Activated T-helper 1 cell treated with anti-CD3 and anti-CD28 coated beads, Interleukin-12 subunit alpha, Interleukin-12 subunit beta, Interleukin-2, Interleukin-4 antibody, amounts not matched to agents 30 ng/mL and 10 ng/mL and 1 ng/mL, durations not matched to agents 14 hours and 24 hours and 36 hours (primary cell): ENCODE measurements at places on chromosomes 7 and 10. TPM values are rescaled to one million over a fixed set of nuclear protein-coding genes. Genes with fewer than 3 reads are reported as not detected.

Gene TMEM140
- 2.9 and 4.5 TPM in 2 replicates for total RNA-seq

- peaks cover 13% of the 10 kb centered on the region for H3K4me1 ChIP-seq
- no peaks in the 10 kb centered on the region for H3K27me3 ChIP-seq
- DNase-seq, result no peak
- H3K36me3 ChIP-seq, result peaks cover 3% of the 10 kb centered on the region
- H3K4me3 ChIP-seq, result no peak overlapping the region
These were observed 25.2 kb upstream of the TTYH3 start for GRCh38 chr7:2606539-2606936.

Gene CTTNBP2
- not detected in 2 replicates for total RNA-seq

GRCh38 chr10:20990604-20991003 is 93.5 kb upstream of the NEBL start:
- no peak overlapping the region for H3K27ac ChIP-seq
- H3K4me3 ChIP-seq, result no peak overlapping the region
- H3K4me1 ChIP-seq, result no peaks in the 10 kb centered on the region
- no peak for DNase-seq
- H3K36me3 ChIP-seq, result no peaks in the 10 kb centered on the region

- H3K36me3 ChIP-seq, result peaks cover 21% of the 10 kb centered on the region
- no peaks in the 10 kb centered on the region for H3K27me3 ChIP-seq
- DNase-seq, result no peak
- H3K4me3 ChIP-seq, result no peak overlapping the region
These were observed 154.3 kb downstream of the PHF14 start for GRCh38 chr7:11127988-11128387.

Gene CRPPA
- 0.91 and 1.1 TPM in 2 replicates for total RNA-seq

DNA sequence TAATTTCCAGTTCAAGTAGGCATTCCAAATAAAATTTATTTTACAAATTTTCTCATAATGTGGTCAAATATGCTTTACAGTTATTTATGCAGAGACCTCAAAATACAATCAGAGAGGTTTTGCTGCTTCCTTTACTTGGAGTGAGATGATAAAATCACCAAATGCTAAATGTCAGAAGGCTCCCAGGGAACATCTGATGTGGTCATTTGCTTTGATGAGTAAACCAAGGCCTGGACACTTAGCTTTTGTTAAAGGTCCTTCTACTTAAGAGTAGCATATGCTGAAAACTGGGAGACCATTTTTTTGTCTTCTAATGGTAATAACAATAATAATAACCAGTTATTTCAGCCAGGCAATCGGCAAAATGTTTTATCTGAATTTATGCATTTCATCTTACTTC is 60.6 kb upstream of the AKR1E2 start:
- H3K27ac ChIP-seq, result no peak overlapping the region
- H3K4me3 ChIP-seq, result no peak overlapping the region
- no peaks in the 10 kb centered on the region for H3K4me1 ChIP-seq
- peaks cover 11% of the 10 kb centered on the region for H3K27me3 ChIP-seq

- DNase-seq, result no peak
- no peak overlapping the region for H3K4me3 ChIP-seq
- H3K27me3 ChIP-seq, result peaks cover 11% of the 10 kb centered on the region
- peaks cover 1% of the 10 kb centered on the region for H3K36me3 ChIP-seq
- peaks cover 22% of the 10 kb centered on the region for H3K4me1 ChIP-seq
- no peak overlapping the region for H3K27ac ChIP-seq
These were observed 115.5 kb downstream of the EGFR start for GRCh38 chr7:55134359-55134725.

Gene TAS2R41
- total RNA-seq, result not detected in 2 replicates

DNA sequence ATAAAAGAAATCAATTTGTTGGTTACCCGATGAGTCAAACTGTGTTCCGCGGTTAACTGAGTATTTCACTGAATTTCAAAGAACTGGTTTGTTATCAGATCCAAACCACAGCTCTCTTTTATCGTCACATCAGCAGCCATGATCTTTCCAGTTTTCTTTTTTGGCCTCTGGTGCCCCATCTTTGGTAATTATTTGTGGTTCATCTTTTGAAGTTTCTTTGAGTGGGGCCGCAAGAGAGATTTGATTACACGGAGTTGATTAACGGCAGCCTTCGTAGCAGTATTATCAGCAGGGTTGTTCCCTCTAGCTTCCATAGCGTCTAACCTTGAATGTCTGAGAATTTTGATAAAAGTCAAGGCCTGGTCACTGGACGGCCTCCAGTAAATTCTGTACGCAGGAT is 154.9 kb upstream of the TNRC18 start:
- no peaks in the 10 kb centered on the region for H3K36me3 ChIP-seq
- H3K4me3 ChIP-seq, result no peak overlapping the region
- no peaks in the 10 kb centered on the region for H3K4me1 ChIP-seq
- H3K27me3 ChIP-seq, result peaks cover 33% of the 10 kb centered on the region
- DNase-seq, result no peak

DNA sequence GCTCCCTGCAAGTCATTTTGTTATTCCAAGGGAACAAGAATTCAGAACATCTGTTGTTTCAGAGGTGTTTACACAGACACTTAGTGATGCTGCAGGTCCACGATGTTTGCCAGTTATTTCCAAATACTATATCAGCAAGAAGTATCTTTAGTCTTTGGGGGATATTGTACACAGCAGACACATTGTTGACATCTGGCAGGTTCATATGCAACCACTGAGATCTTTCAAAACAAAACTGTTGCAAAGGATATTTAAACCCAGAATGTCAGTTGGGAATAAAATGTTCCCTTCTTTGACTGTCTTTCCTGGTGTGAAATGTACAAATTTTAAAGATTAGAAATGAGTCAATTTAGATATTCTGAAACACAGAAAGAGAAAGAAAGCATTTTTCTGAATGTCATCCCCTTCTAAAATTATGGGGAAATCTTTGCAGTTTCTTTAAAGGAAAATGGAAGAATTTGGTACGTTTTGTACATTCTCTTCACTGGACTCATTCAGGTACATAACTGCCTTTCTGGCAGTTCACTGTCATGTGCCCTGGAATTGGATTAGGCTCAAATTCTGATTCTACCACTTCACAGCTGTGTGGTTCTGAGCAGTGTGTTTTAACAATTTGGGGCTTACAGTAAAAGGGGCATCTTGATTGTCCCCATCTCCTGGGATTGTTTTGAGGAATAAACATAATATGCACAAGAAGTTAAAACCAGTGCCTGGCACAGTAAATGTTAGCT is 40.3 kb upstream of the CELF2 start:
- H3K4me1 ChIP-seq, result peaks cover 4% of the 10 kb centered on the region
- no peak for DNase-seq
- H3K27ac ChIP-seq, result no peak overlapping the region
- H3K4me3 ChIP-seq, result no peak overlapping the region
- peaks cover 29% of the 10 kb centered on the region for H3K27me3 ChIP-seq

GRCh38 chr7:30965883-30966282 is 2.1 kb downstream of the GHRHR start:
- no peaks in the 10 kb centered on the region for H3K4me1 ChIP-seq
- no peak for DNase-seq
- H3K36me3 ChIP-seq, result no peaks in the 10 kb centered on the region
- H3K27ac ChIP-seq, result no peak overlapping the region

Gene SYT15
- total RNA-seq, result 0.96 and 1.5 TPM in 2 replicates

- peaks cover 16% of the 10 kb centered on the region for H3K4me1 ChIP-seq
- no peak overlapping the region for H3K4me3 ChIP-seq
- H3K27ac ChIP-seq, result no peak overlapping the region
- peaks cover 16% of the 10 kb centered on the region for H3K27me3 ChIP-seq
These were observed 27.9 kb upstream of the AOAH start for GRCh38 chr7:36752026-36752711.

- no peak for DNase-seq
- H3K27ac ChIP-seq, result no peak overlapping the region
- no peak overlapping the region for H3K4me3 ChIP-seq
- no peaks in the 10 kb centered on the region for H3K27me3 ChIP-seq
- no peaks in the 10 kb centered on the region for H3K36me3 ChIP-seq
- H3K4me1 ChIP-seq, result no peaks in the 10 kb centered on the region
These were observed 23.9 kb upstream of the ZNF716 start for GRCh38 chr7:57425969-57426628.

Gene PRLHR
- total RNA-seq, result not detected in 2 replicates

GRCh38 chr10:112313911-112314310 is 30.7 kb downstream of the TECTB start:
- peaks cover 18% of the 10 kb centered on the region for H3K27me3 ChIP-seq
- H3K4me1 ChIP-seq, result peaks cover 4% of the 10 kb centered on the region
- H3K27ac ChIP-seq, result no peak overlapping the region

Gene PDZD7
- total RNA-seq, result 0.47 and 0.54 TPM in 2 replicates

- H3K36me3 ChIP-seq, result no peaks in the 10 kb centered on the region
- peaks cover 15% of the 10 kb centered on the region for H3K27me3 ChIP-seq
- H3K4me1 ChIP-seq, result peaks cover 19% of the 10 kb centered on the region
- H3K4me3 ChIP-seq, result no peak overlapping the region
These were observed 125.2 kb downstream of the DOCK4 start for GRCh38 chr7:112080978-112081377.

Gene NYAP1
- total RNA-seq, result 0.23 and 0.37 TPM in 2 replicates

Gene EPDR1
- 0.34 TPM in 1 of 2 replicates, not detected in the other for total RNA-seq

DNA sequence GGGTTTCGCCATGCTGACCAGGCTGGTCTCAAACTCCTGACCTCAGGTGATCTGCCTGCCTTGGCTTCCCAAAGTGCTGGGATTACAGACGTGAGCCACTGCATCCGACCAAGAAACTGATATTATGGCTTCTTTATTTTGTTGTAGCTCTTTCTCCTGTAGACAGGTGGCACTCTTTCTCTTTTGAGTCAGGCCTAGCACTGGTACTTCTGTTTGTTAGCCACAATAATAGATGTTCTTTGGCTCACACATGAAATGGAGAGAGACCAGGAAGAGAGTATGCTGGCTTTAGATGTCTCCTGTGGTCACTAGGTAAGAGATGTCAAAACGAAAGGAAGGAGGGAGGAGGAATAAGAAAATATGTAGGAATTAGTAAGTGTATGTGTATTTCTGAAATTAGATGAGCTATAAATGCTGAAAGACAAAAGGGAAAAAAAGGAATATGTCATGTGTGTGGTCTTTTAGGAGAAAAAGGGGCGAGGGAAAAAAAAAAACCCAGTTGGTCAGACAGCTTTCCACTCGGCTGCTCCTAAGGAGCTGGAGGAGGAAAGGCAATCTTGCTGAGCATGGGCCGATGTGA is 78.7 kb downstream of the CLEC2L start:
- no peak overlapping the region for H3K4me3 ChIP-seq
- H3K27ac ChIP-seq, result no peak overlapping the region
- no peak for DNase-seq
- peaks cover 19% of the 10 kb centered on the region for H3K36me3 ChIP-seq
- H3K4me1 ChIP-seq, result no peaks in the 10 kb centered on the region

DNA sequence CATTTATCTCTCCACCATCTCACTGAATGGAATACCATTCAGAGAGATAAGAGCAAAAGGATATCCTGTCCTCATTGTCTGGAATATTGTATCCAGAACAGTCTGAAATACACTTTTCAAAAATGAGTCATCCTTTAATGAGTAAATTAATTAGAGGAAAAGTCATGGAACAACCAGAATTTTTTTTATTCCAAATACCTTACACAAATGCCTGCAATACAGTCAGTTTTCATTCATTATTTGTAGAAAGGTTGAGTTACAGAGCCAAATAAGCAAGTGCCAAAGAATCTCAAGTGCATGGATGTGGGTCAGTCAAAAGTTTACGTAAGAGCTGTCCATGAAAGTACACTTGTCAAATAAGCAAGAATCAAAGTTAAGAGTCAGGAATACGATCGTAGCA is 482.6 kb downstream of the IPMK start:
- no peaks in the 10 kb centered on the region for H3K36me3 ChIP-seq
- no peaks in the 10 kb centered on the region for H3K4me1 ChIP-seq
- no peak overlapping the region for H3K27ac ChIP-seq
- no peaks in the 10 kb centered on the region for H3K27me3 ChIP-seq

DNA sequence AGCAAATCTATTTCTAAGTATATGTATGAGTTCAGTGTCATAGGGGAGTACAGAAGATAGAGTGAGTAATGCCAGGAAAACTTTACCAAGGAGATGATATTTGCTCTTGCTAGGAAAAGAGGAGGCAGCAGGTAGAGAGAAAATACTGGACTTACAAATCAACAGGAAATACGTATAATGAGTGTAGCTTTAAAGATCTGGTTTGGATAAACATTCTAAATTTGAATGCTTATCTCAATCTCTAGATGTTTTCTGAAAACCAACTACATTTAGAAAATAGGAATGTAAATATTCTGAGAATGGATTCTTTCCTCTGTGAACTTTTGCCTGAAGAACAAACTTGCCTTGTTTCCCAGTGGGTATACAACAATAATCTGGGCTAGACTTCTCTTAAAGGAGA is 46.9 kb upstream of the GNAI1 start:
- DNase-seq, result no peak
- H3K27ac ChIP-seq, result no peak overlapping the region
- H3K4me1 ChIP-seq, result no peaks in the 10 kb centered on the region

DNA sequence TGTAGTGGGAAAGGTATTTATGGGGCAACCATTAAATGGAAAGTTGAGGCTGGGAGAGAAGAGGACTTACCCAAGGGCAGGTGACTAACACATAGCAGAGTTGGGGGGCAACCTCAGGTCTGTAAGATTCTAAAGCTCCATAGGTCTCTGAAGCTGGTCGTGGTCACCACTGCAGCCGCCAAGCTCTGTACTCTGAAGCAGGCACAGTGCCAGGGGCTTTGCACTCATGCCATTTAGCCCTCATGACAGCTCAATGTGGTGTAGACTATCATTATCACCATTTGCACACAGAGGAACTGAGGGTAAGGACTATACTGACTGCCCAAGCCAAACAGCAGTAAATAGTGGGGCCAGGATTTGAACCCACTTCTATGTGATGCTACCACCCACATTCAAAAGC is 32.5 kb upstream of the TMEM273 start:
- no peaks in the 10 kb centered on the region for H3K36me3 ChIP-seq
- H3K27ac ChIP-seq, result no peak overlapping the region

- no peaks in the 10 kb centered on the region for H3K4me1 ChIP-seq
- H3K4me3 ChIP-seq, result no peak overlapping the region
- H3K36me3 ChIP-seq, result no peaks in the 10 kb centered on the region
- H3K27ac ChIP-seq, result no peak overlapping the region
- no peak for DNase-seq
- peaks cover 38% of the 10 kb centered on the region for H3K27me3 ChIP-seq
These were observed 7.2 kb upstream of the GRID1 start for GRCh38 chr10:86373828-86374227.

GRCh38 chr7:140998715-140999114 is 16.0 kb downstream of the MRPS33 start:
- no peak for DNase-seq
- no peaks in the 10 kb centered on the region for H3K36me3 ChIP-seq
- no peaks in the 10 kb centered on the region for H3K4me1 ChIP-seq
- H3K27me3 ChIP-seq, result peaks cover 18% of the 10 kb centered on the region

Gene ANKRD30A
- not detected in 2 replicates for total RNA-seq

Gene GSTO2
- total RNA-seq, result 1.1 and 1.2 TPM in 2 replicates

DNA sequence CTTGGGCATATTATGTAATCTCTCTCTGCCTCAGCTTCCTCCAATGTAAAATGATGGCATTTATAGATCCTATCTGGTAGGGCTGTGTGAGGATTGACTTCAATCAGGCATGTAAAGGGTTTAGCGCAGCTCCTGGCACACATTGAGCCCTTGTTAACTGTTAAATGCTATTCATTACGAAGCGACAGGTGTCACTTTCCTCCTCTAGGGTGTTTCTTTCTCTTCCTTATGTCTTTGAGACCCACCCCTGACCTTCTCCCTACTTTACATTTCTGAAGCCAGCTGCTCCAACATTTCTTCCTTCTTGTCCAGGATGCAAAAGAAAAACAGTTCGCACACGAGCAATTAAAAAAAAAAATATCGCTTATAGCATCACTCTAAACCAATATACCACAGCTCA is 5.7 kb upstream of the R3HCC1L start:
- H3K36me3 ChIP-seq, result peaks cover 3% of the 10 kb centered on the region
- H3K4me3 ChIP-seq, result no peak overlapping the region
- no peak for DNase-seq
- peaks cover 5% of the 10 kb centered on the region for H3K4me1 ChIP-seq
